Memory B cell (primary cell): ENCODE measurements at places on chromosomes 3 and 15.

- DNase-seq: no peak
Measured at GRCh38 chr15:94236608-94237007, 5.2 kb downstream of the MCTP2 start.

GRCh38 chr15:48858401-48858800 lies 19.5 kb upstream of the EID1 start:
- DNase-seq: no peak

GRCh38 chr3:30342318-30343060 lies 263.9 kb upstream of the TGFBR2 start:
- DNase-seq: no peak

DNA sequence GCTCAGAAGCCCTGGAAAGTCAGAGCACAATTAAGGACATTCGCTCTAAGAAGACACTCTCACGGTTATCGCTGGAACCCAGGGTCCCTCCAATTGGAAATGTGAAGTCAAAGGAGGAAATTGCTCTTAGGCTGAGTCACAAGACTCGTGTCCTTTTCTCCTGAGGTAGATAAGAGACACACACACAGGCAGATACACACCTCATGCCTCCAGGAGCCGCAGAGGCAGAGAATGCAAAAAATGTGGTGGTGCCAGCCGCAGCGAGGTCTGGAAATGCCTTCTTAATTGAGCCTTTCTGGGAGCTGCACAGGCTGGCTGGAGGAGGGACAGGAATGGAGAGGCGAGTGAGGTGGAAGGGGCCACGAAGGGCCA lies 189.3 kb downstream of the OPA1 start:
- DNase-seq: no peak

GRCh38 chr3:87225659-87226058 lies 1.4 kb upstream of the CHMP2B start:
- DNase-seq: no peak

DNA sequence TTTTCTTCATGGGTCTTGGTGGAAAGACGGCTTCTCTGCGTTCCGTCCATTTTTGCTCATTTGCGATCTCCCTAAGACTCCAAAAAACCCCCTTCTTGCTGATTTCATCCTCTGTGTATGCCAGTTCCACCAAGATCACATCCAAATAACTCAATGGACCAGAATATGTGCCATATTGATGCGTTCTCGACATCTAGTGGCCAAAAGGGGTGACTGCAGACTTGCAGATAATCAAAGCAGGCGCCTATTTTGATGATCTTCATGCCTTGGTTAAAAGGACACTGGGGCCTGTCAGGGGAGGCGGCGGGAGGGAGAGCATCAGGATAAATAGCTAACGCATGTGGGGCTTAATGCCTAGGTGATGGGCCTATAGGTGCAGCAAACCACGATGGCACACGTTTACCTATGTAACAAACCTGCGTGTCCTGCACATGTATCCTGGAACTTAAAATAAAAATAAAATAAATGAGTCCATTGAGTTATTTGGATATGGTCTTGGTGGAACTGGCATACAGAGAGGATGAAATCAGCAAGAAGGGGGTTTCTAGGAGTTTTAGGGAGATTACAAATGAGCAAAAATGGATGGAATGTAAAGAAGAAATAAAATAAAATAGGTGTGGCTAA lies 104.2 kb upstream of the RAD18 start:
- DNase-seq: no peak

- no peak for DNase-seq
Measured at GRCh38 chr15:68695061-68695595, 116.3 kb downstream of the CORO2B start.

DNA sequence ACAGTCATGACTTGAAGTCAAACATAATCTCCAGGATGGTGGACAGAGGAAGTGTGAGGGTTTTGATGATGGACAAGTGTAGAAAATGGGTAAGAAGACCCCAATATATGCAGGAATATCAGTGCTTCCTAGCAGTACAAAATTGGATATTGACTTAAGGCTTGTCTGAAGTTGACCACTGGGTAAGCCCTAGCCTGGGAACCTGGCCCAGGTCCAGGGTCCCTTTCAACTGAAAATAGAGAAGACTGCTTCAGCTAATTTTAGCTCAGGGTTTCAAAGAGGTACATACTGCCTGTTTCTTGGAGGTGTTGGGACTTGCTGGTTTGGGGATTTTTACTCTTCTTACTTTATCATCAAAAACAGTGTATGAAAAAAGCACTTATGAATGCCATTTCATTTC lies 4.7 kb downstream of the NR1D2 start:
- no peak for DNase-seq

DNA sequence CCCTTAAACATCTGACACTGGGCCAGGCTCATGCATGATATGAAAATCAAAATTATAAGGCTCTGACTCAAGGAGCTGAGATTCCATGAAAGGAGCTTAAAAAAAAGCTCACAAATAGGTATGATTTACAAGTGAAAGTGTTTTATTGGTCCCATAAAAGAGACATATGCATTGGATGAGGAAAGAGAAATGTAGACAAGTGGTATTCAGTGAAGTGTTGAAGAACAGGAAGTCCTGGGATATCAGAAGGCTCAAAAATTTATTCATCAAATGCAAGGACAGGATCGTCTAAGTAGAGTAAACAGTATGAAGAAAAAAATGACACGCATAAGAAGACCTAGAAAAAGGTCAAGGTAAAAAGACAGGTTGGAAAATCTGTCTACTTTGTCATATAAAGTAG lies 188.9 kb downstream of the CBLB start:
- no peak for DNase-seq

DNA sequence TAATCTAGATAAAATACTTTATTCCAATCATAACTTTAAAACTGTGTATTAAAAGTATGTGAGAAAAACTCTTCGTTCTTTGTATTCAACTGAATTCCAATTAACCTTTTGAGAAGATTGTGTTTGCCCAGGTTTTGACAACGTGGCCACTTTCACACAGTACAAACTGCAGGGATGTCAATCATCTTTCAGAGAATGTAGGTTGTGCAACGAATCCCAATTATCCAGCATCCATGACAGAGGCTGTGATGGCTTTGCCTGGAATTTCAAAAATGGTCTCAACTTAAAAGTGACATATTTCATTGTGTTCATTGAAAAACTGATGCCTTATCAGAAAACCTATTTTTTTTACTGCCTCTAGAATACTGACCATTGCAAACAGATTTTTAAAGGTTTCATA lies 615.1 kb upstream of the KCNMB2 start:
- DNase-seq: no peak

- DNase-seq: no peak
Measured at GRCh38 chr3:152200476-152201420, 68.0 kb upstream of the MBNL1 start.

DNA sequence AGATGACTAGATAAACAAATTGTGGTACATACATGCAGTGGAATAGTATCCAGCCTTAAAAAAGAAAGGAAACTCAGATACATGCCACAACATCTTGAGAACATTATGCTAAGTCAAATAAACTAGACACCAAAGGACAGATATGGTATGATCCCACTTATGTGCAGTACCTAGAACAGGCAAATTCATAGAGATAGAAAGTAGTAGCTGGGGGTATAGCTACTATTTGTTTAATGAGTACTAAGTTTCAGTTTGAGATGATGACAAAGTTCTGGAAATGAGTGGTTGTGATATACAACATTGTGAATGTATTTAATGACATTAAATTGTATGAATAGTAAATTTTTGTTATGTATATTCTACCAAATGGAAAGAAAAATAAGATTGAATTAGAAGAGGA lies 477.2 kb upstream of the CFAP20DC start:
- DNase-seq: no peak

GRCh38 chr15:78830514-78831228 lies 19.4 kb upstream of the ADAMTS7 start:
- no peak for DNase-seq

DNA sequence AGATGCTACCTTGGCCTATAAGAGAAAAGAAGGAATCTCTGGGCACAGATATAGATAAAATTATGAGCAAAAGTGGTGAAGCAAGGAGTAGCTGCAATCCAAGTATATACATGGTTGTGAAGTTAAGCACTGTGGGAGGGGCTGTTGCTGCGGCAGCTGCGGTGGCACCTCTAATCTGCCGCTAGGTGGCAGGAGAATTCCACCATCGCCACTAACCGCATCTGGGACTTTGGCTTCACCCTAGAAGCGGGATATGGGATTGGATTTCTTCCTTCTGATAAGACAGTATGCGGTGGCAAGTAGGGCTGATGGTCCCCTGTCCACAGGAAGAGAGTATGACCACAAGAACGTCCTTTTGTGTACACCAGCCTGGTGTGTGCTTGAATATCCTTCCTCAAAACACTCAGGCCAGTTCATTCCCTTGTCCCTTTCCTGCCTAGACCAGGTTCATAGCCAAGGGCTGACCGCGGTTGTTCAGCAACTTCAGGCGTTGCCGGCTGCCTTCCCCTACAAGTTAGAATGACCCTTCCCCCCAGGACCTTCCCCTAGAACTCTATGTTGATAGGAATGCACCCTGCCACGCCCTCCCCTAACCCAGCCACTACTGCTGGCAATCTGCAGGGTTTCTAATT lies 5.1 kb downstream of the MAGEL2 start:
- DNase-seq: no peak

DNA sequence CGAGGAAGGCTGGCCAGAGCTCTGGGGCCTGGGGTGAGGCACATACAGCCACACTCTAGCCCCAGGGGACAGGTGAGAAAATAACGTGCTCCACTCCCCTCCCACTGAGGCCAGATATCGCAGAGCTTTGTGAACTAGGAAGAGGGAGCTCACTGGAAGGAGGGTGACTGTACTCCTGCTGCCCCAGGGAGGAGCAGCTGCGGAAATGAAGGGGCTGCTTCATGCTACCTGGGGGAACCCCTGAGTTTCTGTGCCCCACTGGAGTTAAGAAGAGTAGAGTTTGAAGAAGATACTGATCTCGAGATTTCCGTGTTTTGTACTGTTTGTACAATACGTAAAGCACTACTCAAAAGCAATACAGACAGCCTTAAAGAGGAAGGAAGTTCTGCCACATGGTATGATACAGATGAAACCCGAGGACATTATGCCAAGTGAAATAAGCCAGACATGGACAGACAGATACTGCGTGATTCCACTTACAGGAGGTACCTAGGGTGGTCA lies 44.6 kb downstream of the CMTM6 start:
- peak; percentile 64 for DNase-seq

- DNase-seq: no peak
Measured at GRCh38 chr3:101042996-101043686, 49.9 kb upstream of the ABI3BP start.

- DNase-seq: no peak
Measured at GRCh38 chr3:158642005-158642404, 2.3 kb upstream of the GFM1 start.

DNA sequence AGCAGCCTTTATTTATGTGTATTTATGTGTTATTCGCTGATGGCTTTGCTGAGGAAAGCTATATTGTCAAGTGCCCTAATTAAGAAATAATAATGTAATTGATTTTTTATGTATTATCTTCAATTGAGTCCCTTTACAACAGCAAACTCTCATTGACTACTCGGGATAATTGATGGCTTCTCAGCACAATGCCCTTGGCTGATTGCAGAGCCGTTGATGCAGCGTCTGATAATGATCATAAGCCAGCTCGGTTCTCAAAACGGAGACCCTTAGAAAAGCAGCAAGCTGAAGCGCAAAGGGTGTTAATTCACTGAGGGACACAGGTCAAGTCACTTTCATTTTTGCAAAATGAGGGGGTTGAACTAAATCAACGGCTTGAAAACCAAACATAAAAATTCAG lies 357.1 kb upstream of the KCNH8 start:
- no peak for DNase-seq

DNA sequence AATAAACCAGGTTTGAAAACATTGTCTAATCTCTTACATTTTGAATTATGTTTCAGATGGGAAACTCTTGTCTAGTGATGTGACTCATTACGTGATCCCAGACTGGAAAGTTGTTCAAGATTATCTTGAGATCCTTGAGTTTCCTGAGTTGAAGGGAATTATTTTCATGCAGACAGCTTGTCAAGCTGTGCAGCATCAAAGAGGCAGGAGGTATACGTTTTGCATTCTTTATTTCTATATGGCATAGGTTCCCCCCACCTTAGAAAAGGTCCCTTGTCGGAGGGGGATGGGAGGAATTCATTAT lies 1.5 kb downstream of the DIS3L start:
- DNase-seq: no peak

DNA sequence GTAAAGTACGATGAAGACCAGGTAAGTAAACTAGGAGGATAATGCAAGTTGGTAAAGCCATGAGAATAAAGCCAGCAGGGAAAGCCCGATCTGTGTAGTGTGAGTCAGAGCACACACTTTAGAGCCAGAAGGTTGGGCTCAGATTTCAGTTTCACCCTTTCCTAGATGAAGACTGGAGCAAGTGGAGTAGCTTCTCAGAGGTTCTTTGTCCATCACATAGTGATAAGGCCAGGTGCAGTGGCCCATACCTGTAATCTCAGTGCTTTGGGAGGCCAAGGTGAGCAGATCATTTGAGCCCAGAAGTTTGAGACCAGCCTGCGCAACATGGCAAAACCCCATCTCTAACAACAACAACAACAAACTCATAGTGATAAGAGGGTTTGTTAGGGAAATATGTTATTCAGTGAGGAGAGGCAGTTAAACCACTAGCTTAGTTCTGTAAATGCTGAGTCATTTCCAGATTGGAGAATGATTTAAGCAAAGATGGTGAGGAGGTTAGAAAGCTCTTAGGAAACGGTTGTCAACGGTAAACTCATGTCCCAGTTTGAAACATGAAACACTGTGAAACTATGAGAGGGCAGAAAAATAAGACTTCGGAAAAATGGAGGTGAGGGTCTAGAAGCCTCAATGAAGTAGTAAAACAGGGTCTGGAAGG lies 39.0 kb downstream of the IL12A start:
- DNase-seq: no peak

- DNase-seq: no peak
Measured at GRCh38 chr15:74027688-74028087, 33.2 kb downstream of the PML start.

DNA sequence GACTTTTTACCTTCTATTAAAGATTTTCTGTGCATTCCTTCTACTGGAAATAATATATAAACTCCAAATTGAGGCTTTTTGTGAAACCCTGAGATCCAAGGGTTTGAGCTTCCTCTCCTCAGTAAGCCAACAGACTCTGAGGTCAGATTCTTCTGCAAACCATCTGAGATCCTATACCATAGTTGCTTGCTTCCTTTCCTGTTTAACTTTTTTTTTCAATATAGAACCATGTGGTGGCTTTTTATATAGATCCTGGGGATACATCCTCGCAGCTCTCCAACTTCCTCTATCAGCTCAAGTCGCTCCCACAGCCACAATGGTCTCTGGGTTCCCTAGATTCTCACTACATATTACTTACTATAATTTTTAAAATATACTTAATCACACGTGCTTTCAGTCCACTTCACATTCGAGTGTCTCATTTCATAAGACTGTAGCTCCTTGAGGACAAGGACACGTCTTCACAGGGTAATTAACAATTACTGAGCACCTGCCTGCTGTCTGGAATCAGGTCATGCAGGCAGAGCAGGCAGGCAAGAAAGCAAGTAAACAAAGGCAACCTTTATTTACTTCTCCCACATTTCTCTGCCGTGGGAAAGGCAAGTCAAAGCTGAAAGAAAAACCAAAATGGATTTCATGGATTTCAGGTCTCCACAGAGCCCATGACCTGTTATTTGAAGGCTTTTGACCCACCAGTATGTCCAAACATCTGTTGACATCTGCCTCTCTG lies 941.5 kb downstream of the FHIT start:
- DNase-seq: no peak
